ENCODE measurements at places on chromosomes 6 and 20.

DNA sequence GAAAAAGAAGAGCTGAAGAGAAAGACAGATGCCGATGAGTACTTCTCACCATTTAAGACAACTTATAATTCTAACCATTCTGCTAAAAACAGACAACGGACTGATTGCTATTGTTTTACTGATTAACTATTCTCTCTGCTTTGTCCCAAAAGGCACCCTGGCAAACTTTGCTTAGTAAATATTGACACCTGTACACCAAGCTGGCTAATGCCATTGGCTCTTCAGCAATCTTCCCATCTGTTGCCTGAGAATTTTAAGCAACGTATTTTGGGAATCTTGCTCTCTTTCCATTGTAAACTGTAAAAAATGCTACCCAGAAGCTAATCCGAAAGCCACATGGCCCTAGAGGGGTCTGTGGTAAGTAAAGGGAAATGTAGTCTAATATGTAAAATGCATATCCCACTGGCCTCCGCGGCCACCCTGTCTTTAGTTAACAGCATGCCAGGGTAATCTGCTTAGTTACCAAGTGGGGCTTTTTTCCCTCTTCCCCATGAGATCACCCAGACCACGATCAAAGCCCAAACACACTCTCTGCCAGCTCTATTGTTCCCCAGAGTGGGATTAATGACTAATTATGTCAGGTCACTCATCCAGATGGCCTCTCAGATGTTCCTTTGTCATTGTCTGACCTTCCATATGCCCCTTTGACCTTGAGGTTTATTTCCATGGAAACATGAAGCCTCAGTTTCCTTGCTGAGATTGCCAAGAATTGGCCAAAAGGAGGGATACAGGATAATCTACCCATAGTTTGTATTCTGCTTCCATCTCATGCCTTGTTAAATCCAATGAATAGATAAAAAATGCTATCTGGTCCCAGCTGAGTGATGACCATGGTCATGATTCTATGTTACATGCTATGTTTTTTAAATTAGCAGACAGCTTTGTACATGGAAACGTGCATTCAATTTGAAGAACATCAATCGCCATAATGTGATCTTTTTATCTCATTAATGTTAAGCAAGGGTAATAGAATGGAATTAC is 216.4 kb upstream of the MCHR2 start:
- DNase-seq: no peak

DNA sequence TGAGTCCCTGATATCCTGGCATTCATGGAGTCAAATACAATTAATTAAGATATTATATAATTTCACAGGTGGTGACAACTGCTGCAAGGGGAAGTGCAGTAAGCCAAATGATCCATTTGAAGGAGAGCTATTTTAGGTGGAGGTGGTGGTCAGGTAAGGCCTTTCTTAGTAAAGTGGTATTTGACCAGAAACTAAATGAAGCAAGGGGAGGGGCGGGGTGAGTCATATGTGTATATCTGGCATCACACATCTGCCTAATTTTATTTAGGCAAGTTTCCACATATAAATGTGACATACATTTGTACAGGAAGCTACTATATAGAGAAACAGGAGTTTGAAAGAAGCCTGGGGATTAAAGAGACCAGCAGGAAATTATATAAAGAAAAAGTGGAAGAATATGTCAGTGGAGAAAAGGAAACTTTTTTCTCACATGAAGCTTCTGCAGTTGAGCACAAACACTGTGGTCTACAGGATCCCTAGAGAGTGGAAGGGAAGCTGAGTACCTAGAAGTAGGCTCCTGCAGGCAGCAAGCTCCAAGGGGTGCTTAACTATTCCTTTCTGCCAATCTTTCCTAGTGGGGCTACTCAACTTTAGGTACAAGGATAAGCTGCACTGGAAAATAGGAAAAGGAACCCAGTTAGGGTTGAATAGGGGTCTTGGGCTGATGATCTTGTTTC is 99.6 kb downstream of the OGFRL1 start:
- no peak for DNase-seq

DNA sequence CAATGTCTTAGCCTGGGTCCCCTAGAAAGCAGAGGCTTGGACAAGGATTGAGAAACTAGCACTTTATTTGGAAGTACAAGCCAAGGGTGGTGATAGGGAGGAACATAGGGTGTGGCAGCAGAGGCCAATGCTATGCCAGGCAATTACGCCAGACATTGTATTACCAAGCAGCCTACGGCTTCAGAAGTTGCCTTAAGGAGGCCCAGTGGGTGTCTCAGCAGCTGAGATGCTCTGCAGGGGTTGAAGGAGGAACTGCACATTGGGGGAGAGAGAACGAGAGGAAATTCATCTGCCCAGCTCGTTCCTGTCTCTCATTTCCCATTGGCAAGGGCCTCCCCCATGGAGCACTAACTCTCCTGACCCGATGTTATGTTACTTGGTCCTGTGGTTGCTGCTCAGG is 859 bp downstream of the C20orf202 start:
- DNase-seq: no peak

GRCh38 chr20:58109126-58109880 is 119.2 kb downstream of the ANKRD60 start:
- no peak for DNase-seq

GRCh38 chr6:26234421-26235301 is 130.3 kb upstream of the BTN3A2 start:
- peak; percentile 64 for DNase-seq

GRCh38 chr6:147950623-147950987 is 392.0 kb upstream of the SASH1 start:
- no peak for DNase-seq

DNA sequence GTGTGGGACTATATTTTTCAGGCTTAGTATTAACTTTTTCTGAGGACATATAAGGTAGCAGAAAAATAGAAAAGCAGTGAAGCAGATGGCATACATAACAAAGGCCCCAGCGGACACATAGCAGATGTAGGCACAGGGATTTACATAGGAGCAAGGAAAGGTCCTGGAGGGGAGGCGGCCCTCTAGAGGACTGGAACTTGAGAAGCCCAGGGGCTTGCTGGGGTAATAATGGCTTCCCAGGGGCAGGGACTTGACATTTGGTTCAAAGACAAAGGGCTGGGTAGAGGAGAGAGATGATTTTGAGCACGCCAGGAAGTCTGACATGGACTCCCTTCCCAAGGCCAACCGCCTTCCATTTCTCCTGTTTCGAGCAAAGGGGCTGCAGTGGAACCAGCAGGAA is 31.7 kb upstream of the OSTM1 start:
- no peak for DNase-seq

DNA sequence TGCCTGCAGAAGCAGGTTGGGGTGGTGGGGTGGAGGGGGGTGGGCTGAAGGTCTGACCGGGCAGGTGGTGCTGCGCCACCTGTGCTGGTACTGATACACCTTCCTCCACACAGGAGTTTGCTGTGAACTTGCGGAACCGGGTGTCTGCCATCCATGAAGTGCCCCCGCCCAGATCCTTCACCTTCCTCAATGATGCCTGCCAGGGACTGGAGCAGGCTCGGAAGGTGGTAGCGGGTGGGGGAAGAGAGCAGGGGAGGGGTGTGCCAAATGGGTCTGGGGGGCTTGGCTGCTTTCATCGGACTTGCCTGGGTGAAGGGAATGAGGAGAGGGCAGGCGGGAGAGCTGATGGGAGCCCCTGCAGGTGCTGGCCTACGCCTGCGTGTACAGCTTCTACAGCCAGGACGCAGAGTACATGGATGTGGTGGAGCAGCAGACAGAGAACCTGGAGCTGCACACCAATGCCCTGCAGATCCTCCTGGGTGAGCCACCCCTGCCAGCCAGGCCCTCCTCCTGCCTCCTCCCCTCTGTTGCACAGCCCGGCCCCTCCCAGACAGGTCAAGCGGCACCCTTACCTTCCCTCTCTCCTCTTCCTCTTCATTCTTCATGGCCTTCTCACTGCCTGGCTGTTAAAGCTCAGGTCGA is 6.7 kb downstream of the DNPH1 start:
- no peak for DNase-seq

DNA sequence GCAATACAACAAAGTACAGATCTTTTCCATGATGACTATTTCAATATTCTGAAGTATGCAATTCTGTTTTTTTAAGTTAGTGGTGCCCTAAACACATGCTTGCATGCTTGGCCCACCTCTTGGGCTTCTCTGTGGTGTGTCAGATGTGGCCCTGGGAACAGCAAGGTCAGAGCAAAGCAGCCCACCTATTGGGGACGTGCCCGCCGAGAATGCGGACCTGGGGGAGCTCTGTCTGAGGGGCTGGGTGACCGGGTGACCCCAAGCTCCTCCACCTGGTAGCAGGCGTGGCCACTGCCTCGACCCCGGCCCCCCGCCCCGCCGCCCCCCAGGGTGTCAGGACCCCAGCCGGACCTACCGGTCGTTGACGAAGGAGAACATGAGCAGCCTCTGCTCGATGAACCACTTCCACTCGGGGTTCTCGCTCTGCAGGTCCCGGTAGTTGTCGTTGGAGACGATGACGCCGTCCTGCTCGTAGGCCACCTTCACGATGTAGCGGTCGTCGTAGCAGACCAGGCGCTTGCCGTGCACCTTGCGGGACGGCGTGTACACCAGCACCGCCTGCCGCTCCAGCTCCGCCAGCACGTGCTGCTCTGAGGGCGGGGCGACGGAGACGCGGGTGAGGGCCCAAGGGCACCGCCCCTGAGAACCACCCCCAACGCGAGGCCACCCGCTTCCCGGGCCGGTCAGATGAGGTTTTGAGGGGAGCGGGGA is 28.3 kb downstream of the ZC3H12D start:
- DNase-seq: no peak

- peak; percentile 82 for DNase-seq
Measured at GRCh38 chr6:157823528-157824370, 703 bp downstream of the SNX9 start.

GRCh38 chr6:46469021-46469420 is 22.2 kb downstream of the RCAN2 start:
- no peak for DNase-seq

DNA sequence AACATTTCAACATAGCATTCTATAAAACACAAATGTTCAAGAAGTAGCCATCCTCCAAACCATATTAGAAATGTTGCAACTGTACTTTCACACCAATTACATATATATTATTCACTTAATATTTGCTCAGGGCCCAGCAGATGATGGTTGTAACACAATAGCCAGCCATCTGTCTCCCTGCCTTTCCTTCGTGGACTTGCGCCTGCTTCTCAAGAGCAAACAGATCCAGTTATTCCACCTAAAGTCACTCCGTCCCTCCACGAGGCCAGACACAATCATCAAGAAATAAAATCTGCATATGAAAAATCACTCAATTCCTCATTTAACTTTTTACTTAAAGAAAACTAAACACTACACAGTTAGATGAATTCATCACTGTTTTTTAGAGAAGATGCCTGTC is 160.4 kb downstream of the RALGAPA2 start:
- DNase-seq: no peak

DNA sequence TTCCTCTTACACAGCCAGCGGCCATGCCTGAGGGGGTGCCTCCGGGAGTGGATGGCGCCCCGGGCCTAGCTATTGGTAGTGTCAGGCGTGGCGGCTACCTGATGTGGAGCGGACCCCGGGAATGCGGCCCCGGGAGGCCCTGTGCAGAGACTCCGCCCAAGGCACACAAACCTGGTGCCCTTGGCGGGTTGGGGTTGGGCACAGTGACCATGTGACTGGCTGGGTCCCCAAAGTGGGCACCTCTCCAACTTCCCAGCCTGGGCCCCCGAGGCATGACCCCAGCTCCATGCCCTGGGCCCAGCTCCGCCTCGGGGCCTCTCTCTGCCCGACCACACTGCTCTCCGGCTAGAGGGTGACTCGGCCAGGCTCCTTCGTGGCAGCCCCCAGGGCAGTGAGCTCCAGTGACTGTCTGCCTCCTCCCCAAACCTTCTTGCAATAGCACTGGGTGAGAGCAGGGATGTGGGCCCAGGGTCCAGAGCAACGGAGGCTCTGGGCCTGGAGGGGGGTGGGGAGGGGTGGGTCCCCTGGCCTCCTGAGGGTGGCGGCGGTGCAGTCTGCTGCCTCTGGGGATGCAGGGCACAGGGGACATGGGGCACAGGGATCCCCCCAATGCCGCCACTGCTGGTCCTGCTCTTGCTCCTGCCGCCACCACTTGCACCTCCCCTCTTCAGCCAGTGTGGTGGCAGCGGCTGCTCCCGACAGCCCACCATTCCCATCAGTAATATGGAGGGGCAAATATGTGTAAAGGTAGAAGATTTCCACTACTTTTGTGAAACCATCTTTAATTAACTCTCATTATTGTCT is 942.9 kb upstream of the EPHA7 start:
- no peak for DNase-seq

- DNase-seq: peak; percentile 23
Measured at GRCh38 chr6:113662688-113663333, 194.3 kb upstream of the MARCKS start.

DNA sequence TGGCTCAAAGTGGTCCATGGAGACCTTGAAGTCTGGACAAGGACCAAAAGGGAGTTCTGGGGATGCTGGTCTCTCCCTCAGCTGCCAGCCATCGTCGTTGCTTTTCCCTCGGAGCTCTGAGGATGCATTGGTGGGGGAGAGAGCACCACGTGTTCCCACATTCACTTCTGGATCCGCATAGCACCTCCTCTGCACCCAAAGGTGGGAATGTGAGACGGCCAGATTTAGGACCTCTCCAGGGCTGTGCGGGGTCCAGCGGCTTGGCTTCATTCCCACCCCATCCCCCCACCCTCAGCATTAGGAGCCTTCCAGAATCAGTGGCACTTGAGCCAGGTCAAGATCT is 1.1 kb downstream of the EPB41L1 start:
- no peak for DNase-seq

DNA sequence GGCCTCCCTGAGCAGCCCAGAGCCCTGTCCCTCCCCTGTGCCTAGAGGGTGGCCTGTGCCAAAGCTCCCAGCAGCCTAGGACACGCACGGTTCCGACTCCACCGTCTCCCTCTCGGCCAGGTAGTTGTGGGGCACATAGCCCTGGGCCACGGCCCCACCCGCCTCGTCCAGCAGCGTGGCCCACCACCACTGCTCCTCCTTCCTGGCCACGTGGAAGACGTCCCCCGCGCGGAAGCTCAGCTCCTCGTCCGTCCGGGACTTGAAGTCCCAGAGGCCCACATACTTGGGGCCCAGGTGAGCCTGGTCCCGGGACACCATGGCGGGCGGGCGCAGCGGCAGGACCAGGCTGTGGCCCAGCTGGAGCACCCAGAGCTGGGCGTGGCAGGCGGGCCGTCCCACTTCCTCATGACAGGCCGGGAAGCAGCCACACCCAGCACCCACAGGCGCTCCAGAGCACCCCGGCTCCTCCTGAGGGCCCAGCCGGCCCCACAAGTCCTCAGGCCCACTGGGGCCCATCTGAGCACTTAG is at the start of gene PTK6:
PTK6 (minus strand) TSS at position 380 of the 528 bp plus-strand sequence; CDS start at position 318, 62 bp downstream.
- DNase-seq: no peak

DNA sequence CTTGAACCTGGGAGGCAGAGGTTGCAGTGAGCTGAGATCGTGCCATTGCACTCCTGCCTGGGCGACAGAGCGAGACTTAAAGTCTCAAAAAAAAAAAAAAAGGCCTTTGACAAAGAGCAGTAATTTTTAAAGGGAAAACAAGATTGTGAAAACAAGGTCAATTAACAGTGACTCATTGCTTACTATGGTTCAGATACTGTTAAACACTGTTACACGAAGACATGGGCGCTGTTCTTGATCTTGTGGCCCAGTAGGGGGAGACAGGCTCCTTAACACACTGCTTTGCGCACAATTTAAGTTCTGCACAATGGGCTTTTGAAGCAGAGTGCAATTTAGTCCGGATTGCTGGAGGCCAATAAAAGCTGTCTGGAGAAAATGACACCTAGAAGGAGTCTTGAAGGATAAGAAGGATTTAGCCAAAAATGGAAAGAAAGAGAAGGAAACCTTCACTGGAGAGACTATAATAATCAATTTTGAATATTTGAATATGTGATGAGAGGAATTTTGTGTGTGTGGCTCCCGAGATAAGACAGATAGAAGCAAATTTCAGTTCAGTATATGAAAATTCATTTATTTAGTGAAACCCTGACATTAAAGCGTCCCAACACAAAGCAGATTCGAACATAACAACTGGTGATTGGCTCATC is 6.0 kb upstream of the LATS1 start:
- no peak for DNase-seq

- DNase-seq: no peak
Measured at GRCh38 chr20:58598211-58599015, 52.7 kb upstream of the STX16 start.

Measured in GM13977 (cell line).